ENCODE measurements at places on chromosomes 1 and 21.

DNA sequence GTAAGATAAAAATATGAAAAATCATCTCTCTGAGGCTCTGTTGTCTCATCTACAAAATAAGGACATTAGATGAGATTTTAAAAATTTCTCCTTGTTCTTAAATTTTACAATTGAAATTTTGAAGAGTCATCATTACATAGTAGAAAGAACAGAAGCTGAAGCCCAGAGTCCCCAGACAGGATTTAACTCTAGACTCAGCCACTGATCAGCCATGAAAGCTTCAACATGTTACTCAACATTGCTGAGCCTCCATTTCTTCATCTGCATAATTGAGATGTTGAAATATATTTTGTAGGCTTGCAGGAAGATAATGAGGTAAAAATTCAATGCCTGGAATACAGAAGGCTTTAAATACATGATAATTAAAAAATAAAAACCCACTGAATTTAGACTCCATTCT is 633.3 kb downstream of the LMO4 start:
- no peak for DNase-seq

DNA sequence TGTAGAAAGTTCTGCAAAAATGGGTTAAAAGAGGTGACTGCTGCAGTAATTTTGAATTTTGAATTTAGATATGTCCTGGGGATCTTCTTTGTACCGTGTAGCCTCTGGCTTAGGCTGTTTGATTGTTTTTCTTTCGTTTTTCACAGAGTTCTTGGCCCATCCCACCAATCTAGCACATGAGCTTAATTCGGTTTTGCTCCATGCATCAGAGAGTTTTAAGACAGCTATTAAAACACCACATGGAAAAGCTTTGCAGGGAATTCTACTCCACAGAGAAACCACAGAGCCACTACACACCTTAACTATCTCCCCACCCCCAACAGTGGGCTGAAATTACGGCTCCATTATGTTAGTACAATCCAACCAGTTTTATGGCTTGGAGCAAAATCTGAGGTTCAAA is 25.5 kb downstream of the SPAG17 start:
- no peak for DNase-seq

GRCh38 chr1:7288992-7289391 is 482.1 kb upstream of the VAMP3 start:
- no peak for DNase-seq

GRCh38 chr21:31529406-31529805 is 130.1 kb upstream of the SOD1 start:
- no peak for DNase-seq

GRCh38 chr1:160068225-160068624 is 1.7 kb downstream of the KCNJ10 start:
- DNase-seq = no peak

DNA sequence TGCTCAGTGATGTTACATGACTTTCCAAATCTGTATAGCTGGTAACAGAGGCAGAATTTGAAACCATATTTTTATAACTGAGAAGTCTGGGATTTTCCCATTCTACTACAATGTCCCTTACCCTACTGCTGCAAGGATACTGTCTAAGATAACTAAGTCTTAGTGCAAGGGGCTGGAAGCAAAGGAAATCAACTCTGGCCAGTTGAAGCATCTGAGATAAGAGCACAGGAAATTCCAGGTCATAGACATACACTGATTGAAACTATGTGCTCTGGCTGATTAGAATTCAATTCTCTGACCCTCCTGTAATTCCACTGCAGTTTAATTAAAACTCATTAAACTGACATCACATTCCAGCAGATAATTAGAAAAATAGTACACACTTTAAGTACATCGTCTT is 267.7 kb upstream of the C1orf87 start:
- no peak for DNase-seq

- DNase-seq = peak; percentile 84
These were observed at the start of gene MRPL9 for GRCh38 chr1:151762941-151763921. MRPL9 (minus strand) TSS chr1:151763496; CDS start chr1:151763479, 17 bp downstream.

- no peak for DNase-seq
These were observed 22.5 kb upstream of the RHBDL2 start for GRCh38 chr1:38964140-38964548.

DNA sequence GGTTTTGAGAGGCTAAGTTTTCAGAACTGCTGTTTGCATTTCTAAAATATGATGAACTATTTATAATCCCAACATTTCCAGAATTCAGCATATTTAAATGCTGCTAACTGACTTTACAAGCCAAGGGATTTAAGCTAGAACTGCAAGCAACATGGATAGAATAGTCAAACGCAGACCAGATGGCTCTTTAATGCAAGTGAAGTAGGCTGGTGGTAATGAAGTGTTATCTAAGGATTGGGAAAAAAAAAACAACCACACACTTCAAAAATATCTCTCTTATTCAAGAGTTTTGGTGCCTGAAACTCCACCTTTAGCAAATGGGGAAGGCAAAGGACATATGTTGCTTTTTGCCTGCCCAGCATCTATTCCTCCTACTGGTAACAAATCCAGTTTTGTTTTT is 20.9 kb upstream of the SSX2IP start:
- DNase-seq = no peak

DNA sequence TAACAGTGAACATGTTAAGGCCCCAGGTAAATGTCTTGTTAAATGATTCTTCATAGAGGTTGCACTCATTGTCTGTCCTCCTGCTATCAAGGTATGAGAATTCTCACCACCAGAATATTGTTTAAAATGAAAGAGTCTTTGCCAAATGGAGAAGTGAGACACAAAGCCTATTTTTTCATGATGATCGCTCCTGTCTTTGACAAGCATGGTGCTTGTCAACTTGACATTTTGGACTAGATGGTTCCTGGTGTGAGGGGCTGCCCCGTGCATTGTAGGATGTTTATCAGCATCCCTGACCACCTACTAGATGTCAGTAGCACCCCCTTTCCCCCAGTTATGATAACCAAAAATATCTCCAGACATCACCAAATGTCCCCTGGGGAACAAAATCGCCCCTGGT is 65.6 kb downstream of the MDM4 start:
- no peak for DNase-seq

DNA sequence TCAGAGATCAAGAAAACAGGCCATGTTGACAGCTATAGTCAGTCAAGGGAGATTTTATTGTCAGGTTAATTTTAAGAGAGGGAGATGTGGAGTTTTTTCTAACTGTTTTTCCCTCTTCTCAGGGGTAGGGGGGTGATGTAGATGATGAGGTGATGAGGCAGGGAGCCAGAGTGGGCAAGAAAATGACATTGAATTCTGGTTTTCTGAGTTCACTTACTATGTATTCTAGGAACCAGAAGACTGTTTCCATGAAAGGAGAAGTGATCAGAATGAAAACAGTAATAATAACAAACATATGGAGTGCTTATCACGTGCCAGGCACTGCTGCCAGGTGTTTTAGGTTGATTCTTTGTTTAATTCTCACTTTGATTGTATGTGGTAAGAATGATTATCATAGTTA is 40.2 kb downstream of the CASQ2 start:
- no peak for DNase-seq

GRCh38 chr1:93483200-93483599 is 35.3 kb downstream of the FNBP1L start:
- DNase-seq = no peak
